ENCODE measurements at places on chromosomes 3 and 15. TPM values are rescaled to one million over a fixed set of nuclear protein-coding genes. Genes with fewer than 3 reads are reported as not detected.

SLC35G2 gene
- 13.6 TPM for total RNA-seq

MUSTN1 gene
- 12.0 TPM for total RNA-seq

SCAANT1 gene
- not detected for total RNA-seq

PLXNB1 gene
- total RNA-seq: 92.6 TPM

DOCK3 gene
- total RNA-seq: 13.9 TPM

UTS2B gene
- 0.38 TPM for total RNA-seq

CYP1A2 gene
- not detected for total RNA-seq

DAZL gene
- total RNA-seq: not detected

LAMB2 gene
- total RNA-seq: 450 TPM

LIPH gene
- 3.3 TPM for total RNA-seq

DNAH12 gene
- 0.71 TPM for total RNA-seq

IL20RB gene
- total RNA-seq: 0.38 TPM

C2CD4B gene
- 5.7 TPM for total RNA-seq

ACSBG1 gene
- 1.0 TPM for total RNA-seq

LRRIQ4 gene
- 0.33 TPM for total RNA-seq

MYL3 gene
- total RNA-seq: 11.8 TPM

ISG20 gene
- total RNA-seq: 6.5 TPM

TMEM158 gene
- total RNA-seq: 4.3 TPM

Data from camera-type eye (tissue), 1 donor.